Activated CD8-positive, alpha-beta memory T cell treated with anti-CD3 and anti-CD28 coated beads, Interleukin-2, amount 50 U/mL, for 4 hours (primary cell): ENCODE measurements at places on chromosomes 7 and 10.

DNA sequence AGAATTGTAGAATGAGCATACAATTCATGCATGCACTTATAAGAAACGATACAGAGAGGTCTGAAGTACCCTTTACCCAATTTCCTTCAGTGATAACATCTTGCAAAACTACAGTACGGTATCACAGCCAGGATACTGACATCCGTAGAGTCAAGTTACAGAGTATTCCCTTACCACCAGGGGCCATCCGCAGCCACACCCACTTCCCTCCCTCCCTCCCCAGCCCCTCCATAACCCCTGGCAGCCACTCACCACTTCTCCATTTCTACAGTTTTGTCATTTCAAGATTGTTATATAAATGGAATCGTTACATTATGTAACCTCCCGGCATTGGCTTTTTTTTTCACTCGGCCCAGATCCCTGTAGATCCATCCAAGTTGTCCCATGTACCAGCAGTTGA lies 113.6 kb upstream of the RET start:
- no peak for DNase-seq

DNA sequence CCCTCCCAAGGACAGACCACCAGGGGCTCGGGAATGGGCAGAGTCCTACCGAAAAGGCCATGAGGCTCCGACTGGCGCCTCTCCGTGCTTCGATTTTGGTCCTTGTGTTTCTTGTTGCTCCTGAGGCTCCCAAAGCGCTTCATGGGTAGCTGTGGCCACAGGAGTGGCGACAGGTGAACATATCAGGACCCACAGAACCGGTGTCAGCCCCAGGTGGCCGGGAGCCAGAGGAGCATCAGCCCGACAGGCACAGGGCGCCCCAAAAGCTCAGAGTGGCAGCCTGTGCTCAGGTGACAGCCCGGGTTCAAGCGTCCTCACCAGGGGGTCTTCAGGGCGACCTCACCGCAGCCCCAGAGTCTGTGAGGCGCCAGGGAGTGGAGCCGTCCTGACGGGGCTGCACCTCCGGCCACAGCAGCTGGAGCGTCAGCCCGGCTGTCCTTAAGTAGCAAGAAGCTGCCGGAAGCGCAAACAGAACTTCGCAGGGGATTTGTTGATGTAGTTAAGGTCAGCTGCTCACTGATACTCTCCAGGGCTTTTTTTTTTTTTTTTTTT lies 141.0 kb downstream of the PRKAG2 start:
- no peak for DNase-seq

DNA sequence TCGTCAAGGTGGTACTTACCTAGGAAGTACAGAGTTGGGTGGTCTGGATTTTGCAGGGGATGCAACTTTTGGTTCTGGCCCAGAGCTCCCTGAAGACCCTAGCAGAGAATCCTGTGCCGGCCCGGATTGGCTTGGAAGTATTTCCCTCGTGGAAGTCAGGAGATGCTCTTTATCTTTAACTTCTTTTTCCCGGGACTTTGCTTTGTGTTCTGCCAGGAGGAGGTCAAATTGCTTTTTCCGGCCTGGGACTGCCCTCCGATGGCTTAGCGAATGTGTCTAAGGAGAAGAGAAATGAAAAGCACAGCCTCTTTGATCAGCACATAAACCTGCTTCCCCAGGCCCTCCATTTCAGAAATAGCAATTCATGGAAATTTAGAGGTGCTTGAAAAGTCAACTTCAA lies 57.0 kb upstream of the EFCAB10 start:
- DNase-seq = no peak

DNA sequence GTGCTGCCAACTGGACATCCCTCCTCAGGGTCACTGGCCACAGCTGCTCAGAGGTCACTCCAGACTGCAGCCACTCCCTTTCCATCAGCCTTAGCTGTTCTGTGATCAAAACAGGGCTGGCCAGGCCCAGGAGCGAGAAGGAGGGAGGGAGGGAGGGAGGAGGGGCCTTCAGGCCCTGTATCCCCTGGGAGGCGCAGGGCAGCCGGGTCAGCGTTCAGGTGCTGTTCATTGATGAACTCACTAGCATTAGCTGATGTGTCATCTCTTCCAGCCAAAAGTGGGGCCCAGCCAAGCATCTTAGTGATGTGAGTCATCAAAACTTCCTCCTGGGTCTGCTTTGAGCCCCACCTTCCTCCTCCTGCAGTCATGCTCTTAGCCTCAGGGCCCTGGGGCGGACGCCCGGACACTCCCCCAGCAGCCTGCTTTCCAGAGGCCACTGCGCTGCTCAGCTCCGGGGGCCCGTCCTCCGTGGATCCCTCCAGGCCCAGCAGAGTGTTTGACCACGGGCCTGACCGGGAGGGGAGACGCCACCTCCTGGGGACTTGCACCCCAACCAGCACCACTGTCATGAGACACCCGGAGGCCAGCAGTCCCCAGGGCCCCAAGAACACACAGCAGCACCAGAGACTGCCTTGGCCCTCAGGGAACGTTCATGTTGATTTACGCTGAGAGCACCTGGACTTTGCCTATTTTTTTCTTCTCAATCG lies 149.2 kb downstream of the PRKAG2 start:
- peak; percentile 47 for DNase-seq

GRCh38 chr10:28676326-28676967 lies 874 bp upstream of the BAMBI start:
- DNase-seq = no peak
